ENCODE measurements at places on chromosomes 13 and 19.

DNA sequence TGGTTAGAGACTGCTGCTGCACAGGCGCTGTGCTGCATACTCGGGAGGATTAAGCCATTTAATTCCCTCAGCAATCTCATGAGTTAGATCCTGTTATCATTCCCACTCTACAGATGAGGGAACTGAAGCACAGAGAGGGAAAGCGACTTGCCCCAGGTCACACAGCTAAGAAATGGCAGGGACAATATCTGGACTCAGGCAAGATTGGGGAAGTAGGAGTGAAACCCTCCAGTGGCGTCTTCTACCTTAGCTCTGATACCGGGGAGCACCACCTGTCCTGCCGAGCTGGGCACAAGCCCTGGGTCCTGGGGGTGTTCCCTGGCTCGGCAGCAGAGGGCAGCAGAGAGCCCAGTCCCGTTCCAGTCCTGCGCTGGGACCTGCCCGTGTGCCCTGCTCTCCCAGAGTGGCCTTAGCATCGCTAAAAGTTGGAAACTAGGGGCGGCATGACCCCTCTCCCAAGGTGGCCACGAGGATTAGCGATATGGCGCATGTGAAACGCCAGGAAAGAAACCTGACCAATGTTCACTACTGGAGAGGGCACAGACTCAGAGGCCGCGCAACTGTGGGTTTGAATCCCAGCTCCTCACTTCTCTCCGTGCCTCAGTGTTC, 20.5 kb downstream of the CYTH2 start:
- DNase-seq, result peak; percentile 80

GRCh38 chr13:77511552-77511951, 24.0 kb upstream of the SCEL start:
- no peak for DNase-seq

DNA sequence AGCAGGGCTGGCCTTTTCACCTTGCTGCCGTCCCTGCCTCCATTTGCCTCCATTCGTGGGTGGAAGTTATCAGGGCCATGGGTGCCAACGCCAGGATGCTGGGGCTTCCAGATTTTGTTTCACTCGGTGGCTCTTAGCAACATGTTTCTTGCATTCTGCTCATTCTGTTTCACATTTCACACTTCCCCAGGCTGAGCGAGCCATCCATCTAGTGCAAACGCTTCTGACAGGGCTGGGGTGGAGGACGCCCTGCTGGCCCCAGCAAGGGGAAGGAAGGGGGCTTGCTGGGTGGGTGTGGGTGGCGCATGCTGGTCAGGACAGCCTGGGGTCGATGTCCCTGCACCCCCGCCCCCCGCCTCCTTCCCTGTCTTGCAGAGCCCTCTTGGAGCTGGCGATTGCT, 165.2 kb downstream of the URI1 start:
- DNase-seq, result no peak

DNA sequence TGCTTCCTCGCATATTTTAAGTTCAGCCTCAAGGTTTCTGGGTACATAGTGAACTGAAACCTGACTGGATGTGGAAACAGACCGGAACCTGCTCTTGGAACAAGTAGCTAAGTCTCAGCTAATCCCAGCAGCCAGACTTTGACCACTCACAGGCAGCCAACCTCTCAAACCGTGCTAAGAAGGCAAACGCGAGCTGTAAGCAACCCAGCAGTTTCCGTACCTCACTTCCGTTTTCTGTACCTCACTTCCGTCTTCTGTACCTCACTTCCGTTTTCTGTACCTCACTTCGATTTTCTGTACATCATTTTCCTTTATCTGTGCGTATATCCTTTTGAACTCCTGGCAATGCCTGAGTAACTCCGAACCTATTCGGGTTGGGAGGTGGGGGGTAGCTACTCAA, 96.8 kb downstream of the SUCLA2 start:
- DNase-seq, result no peak
